Activated CD4-positive, alpha-beta T cell treated with anti-CD3 and anti-CD28 coated beads for 36 hours (primary cell): ENCODE measurements at places on chromosomes 1 and 21.

DNA sequence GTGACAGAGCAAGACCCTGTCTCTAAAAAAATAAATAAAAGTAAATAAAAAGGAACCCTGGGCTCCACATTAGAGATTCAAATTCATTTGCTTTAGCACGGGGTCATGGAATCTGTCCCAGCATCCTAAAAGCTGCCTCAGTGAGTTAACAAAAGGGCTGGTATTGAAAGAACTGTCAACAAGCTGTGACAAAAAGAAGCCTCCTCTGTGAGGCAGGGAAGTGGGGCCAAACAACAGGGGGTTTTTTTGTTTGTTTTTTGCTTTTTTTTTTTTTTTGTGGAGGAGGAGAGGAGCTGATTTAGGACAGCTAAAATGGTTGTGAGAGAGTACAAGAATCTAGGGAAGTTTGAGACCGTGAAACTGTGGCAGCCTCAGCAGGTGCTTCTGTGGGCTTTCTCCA, 115.7 kb downstream of the LIPI start:
- peaks cover 9% of the 10 kb centered on the region for H3K36me3 ChIP-seq
- no peaks in the 10 kb centered on the region for H3K4me1 ChIP-seq
- no peak for DNase-seq
- H3K27me3 ChIP-seq, result no peaks in the 10 kb centered on the region
- H3K4me3 ChIP-seq, result no peak overlapping the region
- H3K27ac ChIP-seq, result no peak overlapping the region

GRCh38 chr1:9070486-9070885, 1.1 kb upstream of the SLC2A5 start:
- no peaks in the 10 kb centered on the region for H3K36me3 ChIP-seq
- peaks cover 5% of the 10 kb centered on the region for H3K27me3 ChIP-seq

- H3K27ac ChIP-seq, result no peak overlapping the region
- peaks cover 11% of the 10 kb centered on the region for H3K4me1 ChIP-seq
- no peak overlapping the region for H3K4me3 ChIP-seq
- H3K36me3 ChIP-seq, result no peaks in the 10 kb centered on the region
These were observed 86.6 kb downstream of the TM2D1 start for GRCh38 chr1:61638296-61638695.

GRCh38 chr1:199691540-199691939, 336.0 kb upstream of the NR5A2 start:
- no peaks in the 10 kb centered on the region for H3K4me1 ChIP-seq

- no peak for DNase-seq
- no peaks in the 10 kb centered on the region for H3K36me3 ChIP-seq
- no peak overlapping the region for H3K27ac ChIP-seq
These were observed 1376.2 kb downstream of the NCAM2 start for GRCh38 chr21:22374218-22374969.

- no peak overlapping the region for H3K4me3 ChIP-seq
- no peaks in the 10 kb centered on the region for H3K4me1 ChIP-seq
- no peak overlapping the region for H3K27ac ChIP-seq
- no peaks in the 10 kb centered on the region for H3K36me3 ChIP-seq
- no peaks in the 10 kb centered on the region for H3K27me3 ChIP-seq
These were observed 19.8 kb upstream of the CLSTN1 start for GRCh38 chr1:9843576-9843945.

- H3K27ac ChIP-seq, result no peak overlapping the region
- H3K4me1 ChIP-seq, result peaks cover 17% of the 10 kb centered on the region
- H3K27me3 ChIP-seq, result no peaks in the 10 kb centered on the region
- no peak overlapping the region for H3K4me3 ChIP-seq
These were observed 20.9 kb upstream of the C2CD2 start for GRCh38 chr21:41974752-41975053.

DNA sequence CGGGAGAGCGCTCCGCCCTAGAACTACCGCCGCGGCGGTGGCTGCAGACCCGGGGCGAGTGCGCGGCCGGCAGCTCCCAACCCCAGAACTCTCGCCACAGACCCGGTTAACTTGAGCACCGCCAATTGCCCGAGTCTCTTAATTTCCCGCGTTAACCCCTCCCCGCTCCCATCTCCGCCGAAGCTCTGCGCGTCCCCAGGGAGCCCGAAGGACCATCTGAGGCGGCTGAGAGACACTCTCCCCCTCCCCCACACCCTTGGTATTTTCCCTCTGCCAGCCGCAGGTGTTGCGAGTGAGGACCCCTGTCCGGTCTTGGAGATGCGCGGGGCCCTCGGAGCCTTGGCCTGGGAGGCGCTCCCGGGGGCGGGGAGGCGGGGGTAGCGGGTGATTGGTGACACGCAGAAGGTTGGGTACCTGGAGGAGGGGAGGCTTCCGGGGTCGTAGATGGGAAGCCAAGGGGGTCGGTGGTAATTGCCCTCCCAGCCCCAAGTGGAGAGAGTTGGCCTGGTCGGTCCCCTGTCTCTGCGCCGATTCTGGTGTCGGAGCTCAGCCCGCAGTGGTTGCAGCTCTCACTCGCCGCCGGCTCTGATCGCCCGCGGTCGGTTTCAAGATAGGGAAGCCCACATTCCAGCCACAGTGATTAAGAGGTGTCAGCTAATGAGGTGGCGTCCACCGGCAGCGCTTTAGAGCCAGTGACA, 858 bp upstream of the SUSD4 start:
- H3K4me1 ChIP-seq, result peaks cover 15% of the 10 kb centered on the region
- H3K36me3 ChIP-seq, result no peaks in the 10 kb centered on the region

DNA sequence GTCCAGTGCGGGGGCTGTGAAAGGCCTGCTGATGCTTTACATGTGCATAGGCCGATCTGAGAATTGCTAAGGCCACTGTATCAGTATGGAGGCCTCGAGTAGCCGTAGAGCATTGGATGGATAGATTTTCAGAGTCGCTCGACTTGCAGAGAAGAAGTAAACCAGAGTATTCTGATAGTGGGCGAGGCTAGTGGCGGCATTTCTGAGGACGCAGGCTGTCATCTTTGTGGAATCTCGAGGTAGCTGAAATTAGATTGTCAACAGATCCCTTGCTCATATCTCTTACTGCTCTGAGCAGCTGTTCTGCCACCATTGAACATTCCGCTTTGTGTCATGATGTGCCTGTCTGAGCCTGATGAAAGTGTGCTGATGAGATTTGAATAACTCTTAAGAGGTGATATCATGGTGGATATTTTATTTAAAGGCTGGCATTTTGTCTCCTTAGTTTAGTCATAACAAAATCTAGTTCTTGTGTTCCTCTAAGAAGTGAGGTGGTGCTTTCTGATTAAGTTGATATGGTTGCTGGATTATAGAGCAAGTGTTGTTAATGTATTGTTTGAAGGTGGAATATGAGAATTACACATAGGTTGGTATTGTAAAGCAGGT, 1.5 kb downstream of the KIF1B start:
- H3K27me3 ChIP-seq, result no peaks in the 10 kb centered on the region
- H3K36me3 ChIP-seq, result no peaks in the 10 kb centered on the region
- peak overlapping the region; percentile 67 for H3K27ac ChIP-seq

- H3K27ac ChIP-seq, result no peak overlapping the region
- H3K27me3 ChIP-seq, result no peaks in the 10 kb centered on the region
- H3K36me3 ChIP-seq, result peaks cover 35% of the 10 kb centered on the region
- no peak overlapping the region for H3K4me3 ChIP-seq
- no peak for DNase-seq
These were observed 22.6 kb downstream of the PRDM15 start for GRCh38 chr21:41856572-41856971.

- H3K27ac ChIP-seq, result no peak overlapping the region
- H3K4me1 ChIP-seq, result peaks cover 27% of the 10 kb centered on the region
- H3K36me3 ChIP-seq, result peaks cover 12% of the 10 kb centered on the region
- no peaks in the 10 kb centered on the region for H3K27me3 ChIP-seq
- H3K4me3 ChIP-seq, result no peak overlapping the region
These were observed 5.3 kb upstream of the MIB2 start for GRCh38 chr1:1609822-1610485.

GRCh38 chr1:46551597-46552095, at the start of gene KNCN:
TSS of gene KNCN (minus strand) at chr1:46551647. CDS start at chr1:46551215, 432 bp downstream.
- H3K27me3 ChIP-seq, result peaks cover 2% of the 10 kb centered on the region
- H3K36me3 ChIP-seq, result no peaks in the 10 kb centered on the region
- peaks cover 9% of the 10 kb centered on the region for H3K4me1 ChIP-seq

GRCh38 chr1:38037221-38037939, 9.2 kb downstream of the POU3F1 start:
- no peak overlapping the region for H3K4me3 ChIP-seq
- H3K36me3 ChIP-seq, result no peaks in the 10 kb centered on the region
- no peaks in the 10 kb centered on the region for H3K4me1 ChIP-seq
- DNase-seq, result peak; percentile 47

GRCh38 chr1:100074604-100075395, 57.9 kb downstream of the SASS6 start:
- peaks cover 67% of the 10 kb centered on the region for H3K36me3 ChIP-seq
- H3K4me1 ChIP-seq, result peaks cover 11% of the 10 kb centered on the region
- no peaks in the 10 kb centered on the region for H3K27me3 ChIP-seq
- no peak for DNase-seq
- no peak overlapping the region for H3K4me3 ChIP-seq

DNA sequence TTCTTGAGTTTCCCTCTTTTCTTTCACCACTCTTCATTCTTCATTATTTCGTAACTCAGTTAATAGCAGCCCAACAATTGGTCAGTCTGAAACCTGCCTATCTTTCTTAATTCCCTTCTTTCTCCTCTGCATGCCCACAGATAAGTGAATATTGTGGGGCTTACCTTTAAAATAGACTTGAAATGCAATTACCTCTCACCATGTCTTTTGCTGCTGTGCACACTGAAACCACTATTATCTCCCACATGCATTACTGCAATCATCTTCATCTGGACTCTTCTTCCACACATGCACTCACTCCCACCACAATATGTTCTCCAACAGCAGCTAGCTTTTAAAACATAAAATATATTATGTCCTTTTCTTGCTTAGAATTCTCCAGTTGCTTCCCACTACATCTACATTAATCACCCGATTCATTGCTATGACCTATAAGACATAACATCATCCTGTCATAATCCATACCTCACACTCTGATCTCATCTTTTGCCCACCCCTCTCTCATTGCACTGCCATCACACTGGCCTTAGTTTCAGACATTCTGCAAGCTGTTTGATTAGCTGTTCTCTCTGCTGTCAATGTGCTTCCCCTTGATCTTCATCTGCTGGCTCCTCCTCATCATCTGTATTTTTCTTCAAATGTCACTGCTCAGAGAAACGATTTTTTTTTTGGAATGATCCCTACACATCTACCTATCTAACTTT, 304.8 kb downstream of the PTPRC start:
- H3K27me3 ChIP-seq, result no peaks in the 10 kb centered on the region
- DNase-seq, result no peak
- H3K4me1 ChIP-seq, result no peaks in the 10 kb centered on the region
- H3K36me3 ChIP-seq, result no peaks in the 10 kb centered on the region
- no peak overlapping the region for H3K4me3 ChIP-seq
- no peak overlapping the region for H3K27ac ChIP-seq

- H3K27me3 ChIP-seq, result no peaks in the 10 kb centered on the region
- H3K4me3 ChIP-seq, result no peak overlapping the region
- no peak for DNase-seq
- H3K4me1 ChIP-seq, result no peaks in the 10 kb centered on the region
These were observed 198.7 kb upstream of the PLD5 start for GRCh38 chr1:242723044-242723716.

DNA sequence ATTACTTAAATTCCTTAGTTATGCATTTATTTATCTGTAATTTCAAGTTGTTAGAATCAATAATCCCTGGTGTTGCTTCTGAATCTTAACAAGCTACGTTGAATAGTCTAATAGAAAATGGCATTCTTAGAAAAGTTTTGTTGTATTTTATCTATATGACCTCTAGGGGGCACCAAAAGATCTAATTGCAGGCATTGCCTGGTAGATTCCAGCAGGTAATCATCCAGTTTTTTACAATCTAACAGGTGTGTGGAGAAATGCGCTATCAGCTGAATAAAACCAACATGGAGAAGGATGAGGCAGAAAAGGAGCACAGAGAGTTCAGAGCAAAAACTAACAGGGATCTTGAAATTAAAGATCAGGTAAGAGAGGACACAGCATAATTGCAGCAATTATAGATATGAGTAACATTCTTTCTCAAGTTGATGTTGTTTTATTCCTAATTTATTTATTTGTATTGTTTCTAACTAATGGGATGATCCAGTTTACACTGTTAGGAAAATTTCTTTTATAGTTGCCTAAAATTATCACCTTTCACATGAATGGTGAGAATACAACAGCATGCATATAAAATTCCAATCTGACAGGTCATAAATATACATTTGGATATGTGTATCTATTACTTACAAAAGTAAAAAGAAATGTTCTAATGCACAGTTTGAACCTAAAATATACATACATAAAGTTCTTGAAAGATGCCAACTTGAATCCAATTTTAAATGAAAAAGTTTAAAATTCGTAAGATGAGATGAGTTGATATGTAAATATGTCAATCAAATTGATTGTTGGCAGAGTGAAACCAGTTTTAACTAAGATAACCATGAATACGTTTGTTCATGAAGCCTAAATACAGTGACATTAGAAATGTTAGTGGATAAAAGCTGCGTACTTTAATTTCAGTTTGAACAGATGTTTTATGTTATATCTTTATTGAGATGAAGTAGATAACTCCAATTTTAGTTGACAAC, 88.4 kb downstream of the SDCCAG8 start:
- H3K27ac ChIP-seq, result no peak overlapping the region
- peaks cover 12% of the 10 kb centered on the region for H3K36me3 ChIP-seq
- no peaks in the 10 kb centered on the region for H3K27me3 ChIP-seq
- H3K4me1 ChIP-seq, result peaks cover 6% of the 10 kb centered on the region
- no peak overlapping the region for H3K4me3 ChIP-seq

DNA sequence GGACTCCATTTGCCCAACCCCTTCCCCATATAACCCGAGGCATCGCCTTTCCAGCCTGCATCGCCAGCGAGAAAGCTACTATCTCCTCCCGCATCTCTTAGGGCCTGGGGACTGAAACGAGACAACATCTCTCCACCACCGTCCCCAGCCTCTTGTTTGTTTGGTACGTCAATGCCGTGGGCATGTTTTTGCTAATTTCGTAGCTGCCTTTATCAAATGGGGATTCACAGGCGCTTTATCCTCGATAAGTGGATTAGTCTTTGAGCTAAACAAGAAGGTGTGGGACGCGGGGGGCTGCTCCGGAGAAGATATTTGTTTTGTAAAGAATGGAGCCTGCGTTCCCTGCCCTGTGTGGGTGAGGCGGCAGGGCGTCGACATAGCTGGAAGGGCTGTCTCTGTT, 91.6 kb downstream of the PAX7 start:
- no peaks in the 10 kb centered on the region for H3K4me1 ChIP-seq
- H3K27ac ChIP-seq, result no peak overlapping the region
- no peak overlapping the region for H3K4me3 ChIP-seq
- no peak for DNase-seq
- peaks cover 55% of the 10 kb centered on the region for H3K27me3 ChIP-seq

DNA sequence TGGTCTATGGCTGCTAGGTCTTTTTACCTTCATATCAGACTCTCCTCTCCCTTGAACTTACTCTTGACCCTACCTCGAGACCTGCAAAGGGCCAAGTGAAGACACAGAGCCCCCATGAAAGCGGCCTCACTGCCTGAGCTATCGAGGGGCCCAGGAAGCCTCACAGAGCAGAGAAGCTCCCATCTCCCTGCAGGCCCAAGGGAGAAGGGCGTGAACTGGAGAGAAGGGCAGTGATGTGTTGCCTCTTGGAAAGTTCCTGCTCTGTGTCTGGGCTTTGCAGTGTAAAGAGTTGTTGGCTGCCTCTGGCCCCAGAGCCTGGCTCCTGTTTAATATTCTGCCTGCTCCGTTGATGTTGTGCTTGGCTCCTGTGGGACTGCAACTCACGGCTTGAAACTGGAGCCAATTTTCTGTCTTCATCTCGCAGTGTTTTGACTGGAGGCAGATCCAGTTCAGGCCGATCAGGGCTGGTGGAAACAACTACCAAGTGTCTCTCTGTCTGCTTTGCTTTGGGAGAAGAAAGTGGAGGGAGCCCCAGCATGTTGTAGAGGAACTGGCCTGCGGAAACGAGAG, 4.3 kb downstream of the SERTAD4 start:
- peaks cover 9% of the 10 kb centered on the region for H3K4me1 ChIP-seq
- DNase-seq, result no peak
